Effector CD4-positive, alpha-beta T cell (primary cell): ENCODE measurements at places on chromosomes 4 and X.

DNA sequence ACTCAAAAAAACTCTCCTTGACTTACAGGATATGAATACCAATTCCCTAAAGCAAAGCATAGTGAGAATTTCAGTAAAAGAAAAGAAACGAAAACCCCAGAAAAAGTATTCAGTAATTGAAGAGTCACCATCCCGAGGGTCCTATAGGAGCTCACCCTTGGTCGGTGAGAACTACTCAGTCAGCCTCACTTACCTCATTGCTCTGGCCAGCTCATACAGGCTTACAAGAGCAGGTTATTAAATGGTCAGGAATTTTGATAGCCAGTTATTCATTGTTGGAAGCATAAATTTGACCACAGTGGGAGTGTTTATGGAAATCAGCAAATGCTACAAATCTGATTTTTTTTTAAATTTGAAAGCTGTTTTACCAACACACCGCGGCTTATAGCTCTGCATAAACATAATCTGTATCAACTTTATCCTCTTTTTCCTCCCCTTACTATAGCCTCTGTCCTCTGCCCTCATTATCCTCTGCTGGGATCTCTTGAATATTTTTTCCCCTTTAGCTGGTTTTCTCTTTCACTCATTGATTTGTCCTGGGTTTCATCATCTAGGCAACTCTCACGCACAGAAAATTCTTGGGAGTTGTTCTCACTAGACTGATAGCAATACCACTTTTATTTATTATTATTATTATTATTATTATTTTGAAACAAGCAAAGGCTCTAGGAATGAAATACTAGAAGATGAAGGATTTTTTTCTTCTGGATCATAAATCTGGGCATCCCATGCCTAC is 11.0 kb upstream of the CXCL2 start:
- no peak for DNase-seq

DNA sequence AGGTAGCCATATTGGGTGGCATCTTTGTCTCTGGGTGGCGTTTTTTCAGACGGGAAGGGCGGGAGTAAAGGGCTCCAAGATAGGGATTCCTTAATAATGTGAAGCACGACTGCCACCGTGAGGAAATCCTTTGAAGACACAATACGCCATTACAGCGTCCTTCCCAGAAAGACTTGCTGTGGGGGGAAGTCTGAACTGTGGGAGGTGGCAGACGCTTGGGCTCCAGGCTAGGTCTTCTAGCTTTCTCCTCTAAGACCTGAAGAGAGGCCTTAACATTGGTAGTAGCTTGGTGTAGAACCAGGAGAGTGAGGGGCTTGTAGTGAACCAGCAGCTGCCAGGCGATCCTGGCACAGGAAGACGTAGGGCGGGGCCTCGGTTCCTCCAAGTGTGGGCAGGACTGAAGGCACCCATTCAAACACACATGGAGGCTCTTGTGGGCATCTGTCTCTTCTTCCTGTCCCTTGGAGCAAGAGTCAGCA is 197.3 kb downstream of the OR13H1 start:
- peak; percentile 77 for DNase-seq

DNA sequence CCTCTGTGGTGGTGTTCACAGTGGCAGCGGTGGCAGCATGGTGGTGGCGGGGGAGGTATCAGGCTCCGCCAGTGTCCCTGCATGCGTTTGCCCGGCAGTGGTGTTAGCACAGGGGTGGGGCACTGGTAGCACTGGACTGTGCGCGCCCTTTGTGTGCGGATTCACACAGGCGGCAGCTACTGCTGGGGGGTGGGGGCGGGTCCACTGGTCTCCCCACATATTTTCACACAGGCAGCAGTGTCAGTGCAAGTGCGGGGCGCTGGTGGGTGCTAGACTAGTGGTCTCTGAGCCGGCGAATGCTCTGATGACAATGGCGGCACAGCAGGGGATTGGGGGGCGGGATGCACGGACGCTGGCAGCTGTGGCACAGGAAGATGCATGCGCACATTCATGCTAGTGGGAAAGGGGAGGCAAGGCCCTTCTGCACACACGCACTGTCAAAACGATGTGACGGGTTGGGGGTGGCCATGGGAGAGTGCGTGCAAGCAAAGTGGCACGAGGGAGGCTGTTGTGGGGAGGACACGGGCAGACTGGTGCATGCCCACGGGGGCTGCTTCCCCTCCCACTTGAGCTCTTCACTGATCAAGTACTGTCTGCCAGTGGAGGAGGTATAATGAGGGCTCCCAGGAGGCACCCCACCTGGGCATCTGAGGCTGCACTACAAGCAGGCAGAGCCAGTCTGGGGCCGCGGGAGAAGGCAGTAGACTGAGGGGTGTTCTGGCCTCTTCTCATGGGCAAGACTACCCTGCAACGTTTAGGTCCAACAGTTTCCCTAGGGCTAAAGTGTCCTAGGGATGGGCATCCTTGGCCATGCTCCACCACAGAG is 53.0 kb downstream of the POF1B start:
- DNase-seq, result no peak

DNA sequence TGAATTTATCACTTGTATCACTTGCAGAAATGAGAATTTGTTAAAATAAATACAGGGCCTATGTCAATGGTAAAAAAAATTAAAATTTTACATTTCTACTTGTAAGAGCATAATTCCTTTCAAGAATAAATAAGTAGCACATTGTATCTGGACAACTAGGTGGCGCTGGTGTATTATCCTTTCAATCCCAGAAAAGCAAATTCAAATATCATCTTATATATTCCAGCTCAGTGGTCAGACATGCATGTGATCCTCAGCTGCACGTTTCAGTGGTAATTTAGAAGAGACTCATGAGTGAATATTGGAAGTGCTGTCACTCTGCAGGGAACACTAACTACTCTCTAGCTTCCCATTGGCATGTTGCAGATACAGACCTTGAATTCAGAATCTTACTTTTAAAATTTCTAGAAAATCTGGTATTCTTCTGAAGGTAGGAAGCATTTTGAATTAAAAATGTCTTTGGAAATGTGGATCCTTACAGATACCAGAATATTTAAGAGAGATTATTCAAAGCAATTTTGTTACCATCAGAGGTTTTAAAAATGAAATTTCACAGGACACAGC is 1414.7 kb upstream of the TENM3 start:
- DNase-seq, result no peak

- DNase-seq, result no peak
Observed at GRCh38 chrX:16814597-16814996, 28.3 kb downstream of the TXLNG start.

GRCh38 chrX:36214924-36215323 is 295.4 kb downstream of the CFAP47 start:
- DNase-seq, result no peak

DNA sequence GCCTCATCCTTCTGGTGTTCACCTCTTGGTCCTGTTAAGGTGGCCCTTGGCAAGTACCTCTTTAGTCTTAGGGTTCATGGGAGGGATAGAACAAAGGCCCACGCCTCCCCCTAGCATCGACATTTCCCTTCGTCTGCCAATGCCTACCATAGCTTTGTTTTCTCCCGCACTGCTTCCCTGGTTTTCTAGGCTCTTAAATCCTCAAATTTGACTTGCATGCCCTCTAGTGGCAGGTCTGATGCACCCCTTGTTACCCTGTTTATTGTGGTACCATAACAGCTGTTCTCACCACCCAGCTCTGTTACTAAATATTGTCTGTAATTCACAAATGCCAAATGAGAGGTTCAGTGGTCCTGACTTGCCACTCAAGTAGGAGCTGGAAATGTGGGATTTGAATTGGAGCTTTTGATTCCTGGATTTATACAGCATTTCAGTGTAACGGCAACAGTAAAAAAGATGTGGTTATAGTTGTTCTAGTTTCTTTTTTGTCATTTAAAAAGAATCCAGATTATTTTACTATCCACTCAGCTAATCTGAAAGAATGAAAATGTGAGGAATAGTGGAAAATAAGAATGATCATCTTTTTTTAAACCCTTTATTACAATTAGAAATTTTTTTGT is 100.1 kb downstream of the REPS2 start:
- peak; percentile 13 for DNase-seq
